Activated CD4-positive, alpha-beta T cell treated with anti-CD3 and anti-CD28 coated beads, Interleukin-2, amount 10 ng/mL, durations not matched to agents 7 days and 5 days (primary cell): ENCODE measurements at places on chromosomes 6 and 20. TPM values are rescaled to one million over a fixed set of nuclear protein-coding genes. Genes with fewer than 3 reads are reported as not detected.

DNA sequence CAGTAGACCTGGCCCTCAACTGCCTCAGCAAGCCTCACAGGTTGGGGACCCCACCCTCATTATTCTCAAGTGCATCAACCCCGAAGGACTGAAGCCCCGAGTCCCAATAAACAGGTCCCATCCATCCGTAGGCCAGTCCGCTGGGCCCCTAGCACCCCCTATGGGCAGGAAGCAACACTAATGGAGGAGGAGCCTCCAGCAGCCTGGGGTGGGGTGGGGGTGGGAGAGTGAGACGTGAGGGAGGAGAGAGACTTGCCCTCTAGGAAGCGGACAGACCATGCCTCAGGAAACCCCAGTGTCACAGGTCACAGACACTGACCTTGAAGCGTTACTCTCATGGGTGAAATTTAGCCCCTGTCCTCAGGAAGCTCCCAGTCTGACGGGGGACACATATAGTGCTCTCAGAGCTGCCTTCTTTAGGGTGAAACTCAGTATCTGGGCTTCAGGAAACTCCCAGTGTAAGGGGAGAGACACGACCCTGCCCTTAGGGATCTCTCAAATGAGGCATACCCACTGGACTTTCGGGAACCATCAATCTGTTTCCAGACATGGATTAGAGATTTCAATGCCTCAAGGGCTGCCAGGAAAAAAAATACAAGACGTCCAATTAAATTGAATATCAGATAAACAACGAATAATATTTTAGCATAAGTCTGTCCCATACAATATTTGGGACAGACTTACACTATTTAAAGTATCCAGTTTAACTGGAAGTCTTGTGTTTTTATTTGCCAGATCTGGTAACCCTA lies 125.8 kb downstream of the MRPL14 start:
- peaks cover 12% of the 10 kb centered on the region for H3K4me1 ChIP-seq
- H3K4me3 ChIP-seq, result no peak overlapping the region
- no peaks in the 10 kb centered on the region for H3K36me3 ChIP-seq
- H3K27me3 ChIP-seq, result peaks cover 35% of the 10 kb centered on the region
- no peak overlapping the region for H3K27ac ChIP-seq

DNA sequence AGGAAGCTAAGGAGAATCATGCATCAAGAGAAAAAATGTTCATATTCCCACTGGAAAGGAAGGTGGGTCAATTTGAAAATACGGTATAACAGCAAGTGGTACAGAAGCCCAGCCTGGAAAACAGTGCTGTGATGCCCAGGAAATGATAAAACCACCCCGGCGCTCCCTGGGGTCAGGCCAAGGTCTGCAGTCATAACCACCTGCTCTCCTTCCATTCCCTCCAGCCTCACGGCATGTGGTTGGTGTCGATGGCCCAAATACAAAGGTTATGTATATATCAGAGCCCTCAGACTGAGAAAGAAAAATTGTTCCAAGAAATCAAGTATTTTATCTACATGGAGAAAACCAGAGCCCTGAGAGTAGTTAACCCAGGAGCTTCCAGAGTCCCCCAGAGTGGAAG lies 208.1 kb upstream of the CDYL start:
- no peak overlapping the region for H3K4me3 ChIP-seq
- no peaks in the 10 kb centered on the region for H3K4me1 ChIP-seq
- no peaks in the 10 kb centered on the region for H3K27me3 ChIP-seq
- DNase-seq, result no peak

DNA sequence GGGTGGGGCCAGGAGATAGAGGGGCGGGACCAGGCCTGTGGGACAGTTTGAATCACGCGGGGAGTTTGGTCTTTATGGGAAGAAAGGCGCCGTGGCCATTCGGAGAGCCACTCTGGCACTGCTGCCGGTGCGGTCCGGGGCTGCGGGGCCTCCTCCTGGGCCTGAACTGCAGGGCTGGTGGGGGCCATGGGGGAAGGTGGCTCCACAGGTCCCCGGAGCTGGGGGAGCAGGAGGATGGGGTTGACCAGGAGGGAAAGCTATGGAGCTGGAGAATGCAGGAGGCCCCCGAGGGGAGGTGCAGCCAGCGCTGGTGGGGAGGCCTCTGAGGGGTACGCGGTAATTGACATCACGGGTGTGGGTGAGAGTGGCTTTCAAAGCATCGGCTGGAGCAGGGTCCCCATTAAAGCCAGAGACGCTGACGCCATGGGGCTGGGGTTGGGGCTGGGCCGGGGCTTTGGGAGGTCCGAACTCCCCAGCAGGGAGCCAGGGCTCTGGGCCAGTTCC lies 1.8 kb upstream of the BHLHE23 start:
- H3K36me3 ChIP-seq, result peaks cover 4% of the 10 kb centered on the region
- DNase-seq, result no peak
- peaks cover 23% of the 10 kb centered on the region for H3K4me1 ChIP-seq

- no peak for DNase-seq
- peaks cover 41% of the 10 kb centered on the region for H3K4me1 ChIP-seq
Observed at GRCh38 chr6:105806486-105806920, 279.6 kb upstream of the PRDM1 start.

DNA sequence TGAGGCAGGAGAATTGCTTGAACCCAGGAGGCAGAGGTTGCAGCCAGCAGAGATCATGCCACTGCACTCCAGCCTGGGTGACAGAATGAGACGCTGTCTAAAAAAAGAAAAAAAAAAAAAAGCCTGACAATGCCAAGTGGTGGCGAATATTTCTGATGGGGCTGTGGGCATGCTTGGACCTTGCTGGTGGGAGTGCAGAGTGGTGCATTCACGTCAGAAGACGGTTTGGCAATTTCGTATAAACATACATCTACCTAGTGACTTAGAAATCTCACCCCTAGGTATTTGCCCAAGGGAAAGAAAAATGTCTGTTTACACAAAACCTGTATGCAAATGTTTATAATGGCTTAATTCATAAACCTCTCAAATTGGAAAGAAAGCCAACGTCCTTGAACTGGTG lies 33.6 kb downstream of the CTCFL start:
- H3K4me1 ChIP-seq, result peaks cover 6% of the 10 kb centered on the region
- H3K27ac ChIP-seq, result no peak overlapping the region
- DNase-seq, result no peak
- H3K4me3 ChIP-seq, result no peak overlapping the region

Gene SLC2A4RG
- 129 TPM for total RNA-seq

Gene BMP6
- not detected for total RNA-seq

DNA sequence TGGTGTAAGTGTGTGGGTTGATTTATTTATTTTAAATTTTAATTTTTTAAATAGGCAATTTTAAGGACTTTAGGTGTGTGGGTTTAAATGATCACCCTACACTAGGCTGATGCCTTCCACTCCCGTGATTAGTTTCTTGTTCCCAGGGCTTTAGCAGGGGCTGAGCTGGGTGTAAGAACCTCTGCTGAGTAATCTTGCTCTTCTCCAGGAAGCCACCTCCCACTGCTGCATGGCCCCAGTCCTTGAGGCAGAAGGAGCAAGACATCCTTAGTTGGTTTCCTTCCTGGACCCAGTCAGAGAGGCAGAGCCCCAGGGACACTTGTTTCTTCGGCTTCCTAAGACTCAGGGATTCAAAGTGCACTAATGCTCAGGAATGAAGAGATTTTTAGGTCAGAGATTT lies 19.8 kb upstream of the CDC5L start:
- H3K4me3 ChIP-seq, result no peak overlapping the region
- no peak overlapping the region for H3K27ac ChIP-seq
- no peak for DNase-seq
- H3K27me3 ChIP-seq, result peaks cover 10% of the 10 kb centered on the region
- no peaks in the 10 kb centered on the region for H3K36me3 ChIP-seq

Gene STMN3
- 49.4 TPM for total RNA-seq

DNA sequence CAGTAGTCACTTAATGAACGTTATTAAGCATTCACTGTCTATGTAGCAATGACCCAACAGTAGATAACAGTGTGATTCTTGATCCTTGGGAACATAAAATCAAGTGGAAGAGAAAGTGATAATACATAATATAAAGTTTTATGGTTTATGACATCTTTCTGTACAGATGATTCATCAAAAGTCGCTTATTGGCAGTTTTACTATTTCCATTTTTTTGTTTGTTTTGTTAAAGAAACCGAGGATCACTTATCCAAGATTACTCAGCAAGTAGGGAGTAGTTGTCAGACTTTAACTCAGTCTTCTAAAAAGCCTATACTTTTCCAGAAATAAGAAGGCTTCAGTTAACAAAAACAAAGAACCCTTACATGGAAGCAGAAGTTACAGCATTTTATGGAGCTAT lies 260.8 kb downstream of the ZFAND3 start:
- no peaks in the 10 kb centered on the region for H3K27me3 ChIP-seq
- H3K4me3 ChIP-seq, result no peak overlapping the region
- H3K4me1 ChIP-seq, result no peaks in the 10 kb centered on the region
- DNase-seq, result no peak
- H3K27ac ChIP-seq, result no peak overlapping the region
- peaks cover 13% of the 10 kb centered on the region for H3K36me3 ChIP-seq

- peaks cover 87% of the 10 kb centered on the region for H3K4me1 ChIP-seq
- no peak overlapping the region for H3K4me3 ChIP-seq
- DNase-seq, result no peak
- no peaks in the 10 kb centered on the region for H3K27me3 ChIP-seq
Observed at GRCh38 chr6:15320693-15321092, 74.8 kb downstream of the JARID2 start.

- peaks cover 85% of the 10 kb centered on the region for H3K36me3 ChIP-seq
- DNase-seq, result no peak
- peak overlapping the region; percentile 98 for H3K4me3 ChIP-seq
- peaks cover 75% of the 10 kb centered on the region for H3K4me1 ChIP-seq
- H3K27me3 ChIP-seq, result no peaks in the 10 kb centered on the region
- H3K27ac ChIP-seq, result peak overlapping the region; percentile 96
Observed at GRCh38 chr20:49280463-49281058, 2.7 kb upstream of the ZNFX1 start.

Gene SASH1
- 0.50 TPM for total RNA-seq

DNA sequence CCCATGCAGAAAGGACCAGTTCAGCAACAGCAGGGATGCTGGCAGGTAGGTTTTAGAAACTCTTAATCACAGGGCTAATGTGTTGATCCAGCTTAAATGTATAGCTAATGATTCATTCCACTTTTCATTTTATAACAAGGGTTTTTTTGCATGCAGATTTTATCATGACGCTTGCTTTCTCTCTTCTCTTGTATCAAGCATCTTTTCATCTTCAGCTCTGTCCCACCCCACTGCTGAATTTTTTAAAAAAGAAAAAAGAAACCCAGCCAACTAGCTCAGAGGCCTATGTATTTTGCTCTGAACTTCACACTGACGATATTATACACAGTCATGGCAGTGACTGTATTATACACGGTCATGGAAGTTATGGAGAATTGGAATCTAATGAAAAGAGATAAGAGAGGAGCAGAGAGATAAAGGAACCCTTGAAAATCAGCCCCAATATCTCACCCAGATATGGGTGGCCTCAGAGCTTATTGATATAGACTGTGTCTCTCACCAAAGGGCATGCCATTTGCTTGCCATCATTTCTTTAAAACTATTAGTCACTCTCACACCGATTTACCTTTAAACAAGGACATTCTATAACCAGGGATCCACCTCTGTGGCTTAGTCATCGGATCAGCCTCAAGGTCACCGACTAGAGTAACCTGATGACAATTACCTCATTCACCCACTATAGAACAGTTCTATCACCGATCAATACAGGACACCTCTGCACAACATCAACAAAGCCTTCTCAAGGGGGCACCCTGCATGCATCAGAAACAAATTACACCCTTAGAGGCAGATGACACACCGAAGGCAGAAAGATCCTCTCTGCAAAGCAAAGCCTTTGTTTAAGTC lies 222.0 kb downstream of the ATXN1 start:
- H3K27me3 ChIP-seq, result no peaks in the 10 kb centered on the region
- no peak for DNase-seq
- H3K4me3 ChIP-seq, result no peak overlapping the region
- H3K27ac ChIP-seq, result no peak overlapping the region
- no peaks in the 10 kb centered on the region for H3K36me3 ChIP-seq

Gene NMBR
- not detected for total RNA-seq

Gene LRRN4
- total RNA-seq, result not detected

DNA sequence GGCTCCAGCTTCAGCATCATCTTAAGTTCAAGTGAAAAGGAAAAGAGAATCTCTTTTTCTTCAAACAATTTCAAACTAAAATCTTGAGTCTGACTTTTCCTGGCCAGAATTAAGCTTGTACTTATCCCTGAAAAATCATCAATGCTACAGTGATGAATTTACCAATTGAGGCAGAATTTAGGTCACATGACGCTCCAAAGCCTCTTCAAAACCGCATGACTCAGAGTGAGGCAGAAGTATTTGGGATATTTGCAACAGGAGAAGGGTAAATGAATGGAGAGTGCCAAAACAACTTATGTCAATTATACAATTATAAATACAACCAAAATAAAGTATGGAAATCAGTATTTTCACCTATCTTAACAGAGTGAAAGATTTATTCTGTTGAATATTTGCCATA lies 515.5 kb downstream of the COL12A1 start:
- H3K27me3 ChIP-seq, result no peaks in the 10 kb centered on the region
- H3K4me3 ChIP-seq, result no peak overlapping the region
- DNase-seq, result no peak

- peaks cover 13% of the 10 kb centered on the region for H3K4me1 ChIP-seq
- peaks cover 8% of the 10 kb centered on the region for H3K27me3 ChIP-seq
- DNase-seq, result no peak
- H3K36me3 ChIP-seq, result no peaks in the 10 kb centered on the region
Observed at GRCh38 chr20:63432577-63433325, 39.7 kb downstream of the KCNQ2 start.

GRCh38 chr6:137768935-137769334 lies 98.1 kb upstream of the TNFAIP3 start:
- peak overlapping the region; percentile 95 for H3K27ac ChIP-seq
- DNase-seq, result no peak
- H3K27me3 ChIP-seq, result no peaks in the 10 kb centered on the region
- no peak overlapping the region for H3K4me3 ChIP-seq
- H3K36me3 ChIP-seq, result peaks cover 6% of the 10 kb centered on the region

- no peak overlapping the region for H3K27ac ChIP-seq
- DNase-seq, result no peak
- peaks cover 2% of the 10 kb centered on the region for H3K4me1 ChIP-seq
- no peak overlapping the region for H3K4me3 ChIP-seq
Observed at GRCh38 chr6:43216200-43216599, 13.1 kb downstream of the DNPH1 start.

- DNase-seq, result no peak
- H3K27me3 ChIP-seq, result peaks cover 34% of the 10 kb centered on the region
- no peak overlapping the region for H3K4me3 ChIP-seq
Observed at GRCh38 chr20:3248993-3249347, 10.0 kb upstream of the SLC4A11 start.

Gene RSPO3
- not detected for total RNA-seq
